ENCODE measurements at places on chromosomes 5 and 9.

DNA sequence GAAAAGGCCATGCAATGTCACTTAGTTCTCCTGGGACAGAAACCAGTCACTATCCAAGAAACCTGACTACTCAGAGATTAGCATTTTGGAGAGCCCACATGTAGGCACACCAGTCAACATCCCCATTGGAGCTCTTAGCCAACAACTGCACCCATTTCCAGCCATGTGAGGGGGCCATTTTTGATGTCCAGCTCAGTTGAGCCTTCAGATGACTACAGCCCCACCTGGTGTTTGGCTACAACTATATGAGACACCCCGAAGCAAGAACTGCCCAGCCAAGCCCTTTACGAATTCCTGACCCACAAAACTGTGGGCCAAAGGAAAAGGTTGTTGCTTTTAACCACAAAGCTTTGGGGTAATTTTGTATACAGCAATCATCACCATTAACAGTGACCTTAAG is 300.1 kb downstream of the ASTN2 start:
- no peak for DNase-seq

DNA sequence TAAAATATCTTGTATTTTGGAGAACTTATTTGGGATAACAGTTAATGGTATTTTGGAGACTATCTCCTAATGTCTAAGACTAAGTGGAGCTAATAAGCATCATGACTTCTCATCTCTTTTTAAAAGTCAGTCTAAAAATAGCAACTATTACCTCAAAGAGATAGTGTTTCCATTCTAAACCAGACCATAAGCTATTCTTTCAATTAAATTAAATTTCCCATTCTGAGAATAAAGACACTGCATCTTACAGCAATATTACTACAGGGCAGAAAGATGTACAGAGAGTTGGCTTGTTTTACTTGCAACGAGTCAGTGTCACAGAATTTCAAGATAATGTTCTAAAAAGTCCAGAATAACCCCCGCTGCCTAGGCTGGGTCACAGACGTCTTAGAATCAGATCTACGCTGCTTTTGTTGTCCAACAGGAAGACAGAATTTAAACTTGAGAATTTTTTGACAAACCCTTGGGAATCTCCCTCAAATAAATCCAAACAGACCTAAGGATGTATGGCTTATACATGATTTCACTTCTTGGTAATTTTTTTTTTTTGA is 98.9 kb downstream of the USP20 start:
- DNase-seq, result no peak

- DNase-seq, result no peak
These were observed 138.7 kb upstream of the PALM2AKAP2 start for GRCh38 chr9:109641372-109641659.

GRCh38 chr5:33659526-33660169 is 218.9 kb downstream of the TARS1 start:
- DNase-seq, result no peak

- DNase-seq, result no peak
These were observed 25.6 kb downstream of the BTF3 start for GRCh38 chr5:73523861-73524260.

DNA sequence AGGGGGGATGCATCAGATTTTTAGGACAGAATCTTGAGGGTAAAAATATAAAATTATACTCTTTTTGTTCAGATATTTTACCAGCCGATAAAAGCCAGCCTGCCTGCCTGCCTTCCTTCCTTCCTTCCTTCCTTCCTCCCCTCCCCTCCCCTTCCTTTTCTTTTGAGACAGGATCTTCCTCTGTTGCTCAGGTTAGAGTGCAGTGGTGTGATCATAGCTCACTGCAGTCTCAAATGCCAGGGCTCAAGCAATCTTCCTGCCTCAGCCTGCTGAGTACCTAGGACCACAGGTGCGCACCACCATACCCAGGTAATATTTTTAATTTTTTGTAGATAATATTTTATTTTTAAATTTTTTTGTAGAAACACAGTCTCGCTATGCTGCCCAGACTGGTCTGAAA is 330.0 kb downstream of the CCDC171 start:
- DNase-seq, result no peak

DNA sequence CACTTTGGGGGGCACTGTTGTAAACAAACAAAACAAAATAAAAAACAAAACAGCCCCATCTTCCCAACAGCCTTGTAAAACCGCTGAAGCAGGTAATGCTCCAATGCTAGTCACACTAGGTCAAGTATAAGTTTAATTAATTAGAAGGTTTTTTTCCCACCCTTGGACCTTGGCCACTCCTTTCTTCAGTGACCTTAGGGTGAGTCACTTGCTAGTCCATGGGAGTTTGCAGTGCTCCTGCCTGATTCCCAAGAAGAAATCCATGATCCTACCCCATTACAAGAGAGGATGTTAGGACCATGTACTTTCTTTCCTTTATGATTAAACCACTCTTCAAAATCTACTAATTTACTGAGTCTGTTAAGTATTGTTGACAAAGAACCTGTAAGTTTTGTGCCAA is 192.2 kb upstream of the CDKN2B start:
- DNase-seq, result no peak

GRCh38 chr5:18393565-18394442 is 759.5 kb downstream of the TAF11L14 start:
- no peak for DNase-seq

DNA sequence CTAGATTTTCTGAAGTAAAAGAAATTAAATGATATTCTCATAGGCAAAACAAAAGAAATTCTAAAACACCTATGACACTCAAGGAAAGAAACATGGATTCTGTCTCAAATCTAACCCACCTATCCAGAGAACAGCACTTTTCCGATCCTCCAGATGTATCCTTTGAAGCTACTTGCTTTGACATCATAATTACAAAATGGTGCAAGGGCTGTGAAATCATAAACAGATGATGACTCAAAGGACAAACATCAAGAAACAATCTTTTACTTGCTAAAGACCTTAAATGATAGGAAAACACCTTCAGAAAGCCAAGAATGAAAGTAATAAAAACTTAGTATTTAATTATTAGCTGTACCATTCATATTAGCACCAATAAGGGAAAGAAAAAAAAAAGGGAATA is 202.6 kb downstream of the DENND1A start:
- DNase-seq, result no peak

GRCh38 chr5:169424279-169424655 is 123.3 kb upstream of the SLIT3 start:
- no peak for DNase-seq

GRCh38 chr9:128280084-128280622 is 4.1 kb downstream of the SWI5 start:
- no peak for DNase-seq

DNA sequence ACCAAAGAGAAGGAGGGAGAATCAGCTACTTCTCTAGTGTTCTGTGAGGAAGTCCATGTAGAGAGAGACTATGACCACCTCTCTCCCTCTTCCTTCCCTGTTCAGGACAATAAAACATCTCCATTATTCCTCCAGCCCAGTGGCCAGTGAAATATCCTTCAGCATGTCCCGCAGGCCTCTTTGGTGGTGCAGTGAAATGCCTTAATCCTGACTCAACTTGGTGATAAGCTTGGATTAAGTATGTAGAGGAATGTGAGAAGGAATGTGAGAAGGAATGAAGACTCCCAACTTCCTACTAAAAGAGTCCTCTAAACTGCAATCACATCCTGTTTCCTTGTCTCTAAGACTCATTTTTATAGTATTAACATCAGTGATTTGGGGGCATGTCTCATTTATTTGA is 167.3 kb downstream of the TRPM3 start:
- no peak for DNase-seq

DNA sequence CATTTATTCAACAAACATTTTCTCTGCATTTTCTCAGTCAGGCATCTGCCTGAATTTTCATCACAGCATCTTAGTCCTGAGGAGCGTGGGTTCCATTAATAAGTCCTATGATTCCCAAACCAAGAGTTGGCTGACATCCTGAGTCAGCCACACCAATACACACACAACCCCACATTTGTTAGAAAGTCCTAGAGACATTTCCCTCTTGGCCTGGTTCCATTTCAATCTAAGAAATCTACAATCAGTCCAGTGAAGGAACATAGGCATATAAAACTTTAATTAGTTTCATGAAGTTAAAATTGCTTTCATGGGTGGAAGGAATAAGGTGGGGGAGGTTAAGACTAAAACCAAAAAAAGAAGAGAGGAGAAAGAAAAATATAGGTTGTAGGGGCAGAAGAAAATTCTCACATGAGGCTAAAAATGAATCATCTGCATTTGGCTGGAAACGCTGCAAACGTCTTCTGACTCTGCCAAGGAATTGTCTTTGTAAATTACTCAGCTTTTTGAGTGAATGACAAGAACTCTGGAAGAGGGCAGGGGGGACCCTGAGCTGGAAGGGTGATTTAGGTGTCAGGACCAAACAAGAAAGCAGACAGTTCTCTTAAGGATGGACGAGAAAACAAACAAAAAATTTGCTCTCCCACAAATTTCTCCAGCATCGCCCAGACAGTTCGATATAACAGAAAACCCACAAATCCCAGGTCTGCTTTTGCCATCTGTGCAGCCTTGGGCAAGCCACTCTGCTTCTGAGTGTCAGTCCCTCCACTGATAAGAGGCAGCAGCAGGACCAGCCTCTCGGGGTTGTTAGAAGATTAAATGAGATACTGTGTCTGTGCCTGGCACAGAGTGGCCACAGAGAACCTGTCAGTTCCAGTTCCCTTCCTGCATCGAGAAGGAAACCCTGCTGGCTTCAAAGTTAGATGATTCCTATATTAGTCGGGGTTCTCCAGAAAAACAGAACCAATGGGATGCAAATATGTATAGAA is 289.7 kb downstream of the CDK5RAP2 start:
- DNase-seq, result no peak

DNA sequence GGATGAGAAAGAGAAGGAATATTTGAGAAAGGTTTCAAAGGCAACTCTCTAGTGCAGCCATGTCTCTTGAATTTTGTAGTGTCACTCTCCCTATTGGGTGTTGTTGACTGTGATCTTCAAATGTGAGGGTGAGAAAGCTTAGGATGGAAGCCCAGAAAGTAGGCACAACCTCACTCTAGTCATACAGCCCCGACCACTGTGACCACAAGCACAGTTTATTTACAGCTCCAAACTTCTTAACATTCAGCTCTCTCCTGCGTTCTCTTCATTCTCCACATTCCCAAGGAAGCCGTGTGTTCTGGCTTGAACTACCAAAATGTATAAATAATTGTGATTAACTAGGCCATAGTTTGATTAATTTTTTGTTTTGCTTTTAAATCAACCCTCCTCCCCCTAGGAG is 542.9 kb downstream of the LRRC70 start:
- DNase-seq, result no peak

DNA sequence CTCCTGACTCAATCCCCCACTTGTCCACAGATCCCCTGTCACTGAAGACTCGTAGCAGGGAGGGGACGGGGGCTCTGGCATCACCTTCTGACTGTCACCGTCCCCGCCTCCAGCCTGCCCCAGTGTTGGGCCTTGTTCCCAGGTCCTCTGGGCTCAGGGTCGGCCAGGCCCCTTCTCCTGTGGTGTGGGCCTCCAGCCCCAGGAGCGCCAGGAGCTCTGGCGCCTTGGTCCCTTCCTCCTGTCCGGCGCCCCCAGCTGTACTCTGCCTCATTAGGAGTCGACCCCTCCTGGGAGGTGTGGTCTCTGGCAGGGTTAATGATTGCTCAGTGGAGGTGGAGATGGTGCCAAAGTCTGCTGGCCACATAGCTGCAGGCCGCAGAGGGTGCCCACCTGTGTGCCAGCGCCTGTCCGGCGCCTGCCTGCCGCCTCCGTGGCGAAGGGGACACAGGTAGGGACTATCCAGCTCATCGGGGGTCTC is at the start of gene CDHR2:
Gene CDHR2 (plus strand): TSS at position 376 of the 478 bp plus-strand sequence. CDS start 16,011 bp downstream, outside the sequence.
- DNase-seq, result no peak

DNA sequence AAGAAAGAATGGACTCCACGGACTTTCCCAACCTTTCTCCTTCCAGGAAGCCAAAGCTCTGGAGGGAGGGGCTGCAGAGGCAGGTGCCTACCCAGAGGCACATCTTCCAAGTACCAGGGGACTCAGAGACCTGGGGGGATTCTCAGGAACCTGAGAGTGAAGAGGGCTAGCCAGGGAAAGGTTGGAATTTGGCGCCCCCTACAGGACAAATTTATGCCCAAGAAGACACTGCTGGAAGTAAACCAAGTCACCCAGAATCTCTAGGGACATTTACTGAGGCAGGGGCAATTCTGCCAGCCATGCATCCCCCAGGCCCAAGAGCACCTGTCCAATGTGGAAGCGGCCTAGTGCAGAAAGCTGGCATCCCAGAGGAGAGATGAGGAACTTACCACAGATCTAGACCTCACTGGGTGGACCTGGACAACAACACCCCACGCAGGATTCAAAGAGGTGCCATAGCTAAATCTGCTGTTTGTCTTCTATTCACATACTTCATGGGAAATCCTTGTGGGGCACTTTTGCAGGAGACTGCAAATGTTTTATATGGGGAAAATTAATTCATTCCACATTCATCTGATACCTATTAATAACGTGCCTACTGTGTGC is 25.9 kb upstream of the IDNK start:
- no peak for DNase-seq

DNA sequence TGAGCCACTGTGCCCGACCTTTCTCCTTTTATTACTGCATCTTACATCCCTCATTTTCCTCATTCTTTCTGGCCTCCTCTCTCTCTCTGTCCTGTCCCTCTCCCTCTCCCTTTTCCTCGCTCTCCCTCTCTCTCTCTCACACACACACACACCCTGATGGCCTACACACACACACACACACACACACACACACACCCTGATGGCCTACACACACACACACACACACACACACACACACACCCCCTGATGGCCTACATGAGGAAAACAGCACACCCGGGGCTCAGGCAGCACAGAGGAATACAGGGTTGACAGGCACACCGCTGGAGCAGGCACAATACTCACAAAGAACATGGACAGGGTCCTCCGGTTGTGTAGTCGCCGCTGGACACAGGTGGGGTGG is 3.8 kb upstream of the FCHSD1 start:
- DNase-seq, result no peak
